Stomach (tissue), 19 donors: ENCODE measurements at places on chromosomes 16 and 17. TPM values are rescaled to one million over a fixed set of nuclear protein-coding genes. Genes with fewer than 3 reads are reported as not detected.
A peak's percentile ranks its signal among the peaks of the same experiment; 100 is the strongest.

DNA sequence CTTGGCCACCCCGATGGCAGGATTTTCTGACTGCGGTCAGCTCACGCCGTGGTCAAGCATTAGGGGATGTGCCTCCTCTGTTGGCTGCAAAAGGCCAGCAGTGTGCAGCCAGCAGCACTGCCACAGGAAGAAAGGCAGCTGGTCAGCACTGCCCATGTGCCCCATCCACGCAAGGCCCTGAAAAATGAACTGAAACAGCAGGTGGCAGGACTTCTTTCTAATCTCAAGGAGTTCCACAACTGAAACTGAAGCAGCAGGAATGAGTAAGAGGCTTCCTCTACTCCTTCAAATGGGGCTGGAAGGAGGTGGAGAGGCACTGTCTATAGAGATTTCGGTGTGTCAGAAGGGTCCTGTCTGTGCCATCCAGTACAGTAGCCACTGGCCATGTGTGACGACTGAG, 3.2 kb downstream of the ZNF500 start:
- H3K4me1 ChIP-seq, result peaks cover 47% of the 10 kb centered on the region
- no peak overlapping the region for H3K27ac ChIP-seq
- peaks cover 68% of the 10 kb centered on the region for H3K36me3 ChIP-seq
- no peak for DNase-seq

DNA sequence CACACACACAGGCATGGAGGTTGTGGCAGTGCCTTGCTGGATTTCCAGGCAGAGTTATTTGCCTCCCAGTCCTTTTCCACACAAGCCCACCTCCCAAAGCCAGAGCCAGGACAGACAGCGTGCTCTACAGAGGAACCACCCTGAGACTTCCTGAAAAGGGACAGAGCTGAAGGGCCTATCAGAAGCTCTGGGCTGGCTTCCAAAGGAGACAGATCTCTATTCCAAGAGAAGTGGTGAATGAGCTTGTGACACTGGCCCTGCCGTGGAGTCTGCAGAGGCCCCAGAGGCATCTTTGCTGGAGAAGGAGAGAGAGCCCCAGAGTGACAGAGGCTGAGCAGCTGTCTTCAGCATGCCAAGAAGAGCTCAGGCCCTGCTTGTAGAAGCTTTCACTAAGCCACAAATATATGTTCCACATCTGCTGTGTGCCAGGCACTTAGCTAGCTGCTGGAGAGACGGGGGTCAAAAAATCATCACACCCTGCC, 8.3 kb upstream of the LPCAT2 start:
- H3K27ac ChIP-seq, result no peak overlapping the region
- H3K36me3 ChIP-seq, result peaks cover 13% of the 10 kb centered on the region
- H3K27me3 ChIP-seq, result no peaks in the 10 kb centered on the region
- H3K4me1 ChIP-seq, result peaks cover 35% of the 10 kb centered on the region

Gene KRTAP9-4
- not detected for total RNA-seq

- H3K4me3 ChIP-seq, result peak overlapping the region; percentile 52
- no peaks in the 10 kb centered on the region for H3K36me3 ChIP-seq
- peak overlapping the region; percentile 30 for H3K27ac ChIP-seq
These were observed 1.3 kb upstream of the DNAH2 start for GRCh38 chr17:7715936-7716886.
